ENCODE measurements at places on chromosomes 7 and 10.

GRCh38 chr10:100895896-100896295 is 16.9 kb upstream of the SLF2 start:
- no peak for DNase-seq

DNA sequence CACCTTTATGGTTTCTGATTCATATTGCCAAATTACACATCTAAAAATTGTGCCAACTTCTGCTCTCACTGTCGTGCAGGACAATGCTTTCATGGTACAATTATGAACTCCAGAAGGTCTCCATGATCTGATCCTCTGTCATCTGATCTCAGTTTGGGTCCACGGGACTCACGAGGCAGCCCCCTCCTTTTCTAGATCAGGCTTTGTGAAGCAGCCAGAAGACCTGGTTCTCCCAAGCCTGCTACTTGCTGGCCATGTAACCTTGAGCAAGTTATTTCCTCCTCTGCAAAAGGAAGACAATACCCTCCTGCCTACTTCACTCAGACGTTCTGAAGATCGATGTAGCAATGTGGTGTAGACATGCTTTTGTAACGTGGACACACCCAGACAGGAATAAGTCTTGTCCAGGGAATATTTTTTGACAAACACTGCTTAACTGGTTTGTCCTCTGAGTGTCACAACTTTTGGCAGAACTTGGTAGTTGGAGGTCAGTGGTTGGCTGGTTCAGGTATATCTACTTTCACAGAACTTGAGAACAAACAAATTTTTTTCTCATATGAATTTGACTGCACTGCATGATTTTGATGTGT is 19.6 kb downstream of the CALML3 start:
- no peak for DNase-seq

GRCh38 chr7:104986628-104987259 is 27.3 kb upstream of the KMT2E start:
- DNase-seq = no peak

GRCh38 chr10:44974628-44975430 is 3.8 kb downstream of the DEPP1 start:
- peak; percentile 73 for DNase-seq

- DNase-seq = no peak
Observed at GRCh38 chr10:97169911-97170693, 15.7 kb downstream of the SLIT1 start.

- no peak for DNase-seq
Observed at GRCh38 chr10:61992059-61992460, 90.6 kb downstream of the ARID5B start.

DNA sequence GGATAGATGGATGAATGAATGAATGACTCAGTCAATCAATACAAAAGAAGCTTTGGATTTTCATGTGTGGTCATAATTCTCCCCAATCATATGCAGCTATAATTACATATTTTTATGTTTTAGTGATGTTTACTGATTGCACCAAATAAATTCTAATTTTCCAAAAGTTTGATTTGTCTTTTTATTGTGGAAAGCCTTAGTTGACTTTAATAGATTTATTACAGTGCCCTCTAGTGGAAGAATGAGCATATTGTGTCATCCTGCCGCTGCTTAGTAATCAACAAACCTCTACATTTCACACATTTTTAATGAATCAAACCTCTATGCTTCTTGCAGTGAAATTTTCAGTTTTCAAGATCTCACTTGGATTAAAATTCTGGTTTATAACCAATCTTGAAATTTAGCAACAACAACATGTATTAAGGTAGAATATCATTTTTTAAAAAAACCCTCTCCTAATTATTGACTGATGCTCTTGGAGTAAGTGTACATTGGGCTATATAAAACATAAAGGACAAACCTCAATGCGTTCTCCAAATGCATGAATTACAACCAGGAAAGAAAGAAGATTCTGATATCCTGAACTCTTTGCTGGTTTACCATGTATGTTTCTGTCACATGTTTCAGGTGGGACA is 55.6 kb upstream of the PNLIP start:
- no peak for DNase-seq
